ENCODE measurements at places on chromosomes 7 and 10. TPM values are rescaled to one million over a fixed set of nuclear protein-coding genes. Genes with fewer than 3 reads are reported as not detected.

The CHST3 gene
- 17.1 TPM for total RNA-seq

The TMEM236 gene
- total RNA-seq = 0.04 TPM

The ACBD5 gene
- total RNA-seq = 10.5 TPM

The RTKN2 gene
- total RNA-seq = 0.99 TPM

The AGMO gene
- total RNA-seq = not detected

The MRLN gene
- total RNA-seq = not detected
